Mucosa of descending colon (tissue), 3 donors: ENCODE measurements at places on chromosomes 6 and 20. TPM values are rescaled to one million over a fixed set of nuclear protein-coding genes. Genes with fewer than 3 reads are reported as not detected.

GSTA2 gene
- total RNA-seq, result 0.29 TPM

MYL9 gene
- 3,203 TPM for total RNA-seq

PDCD2 gene
- total RNA-seq, result 47.2 TPM

PTCHD4 gene
- not detected for total RNA-seq

PBOV1 gene
- total RNA-seq, result not detected

ADAT2 gene
- total RNA-seq, result 13.8 TPM

EYS gene
- 0.61 TPM for total RNA-seq

C20orf204 gene
- 1.8 TPM for total RNA-seq

LHFPL5 gene
- total RNA-seq, result not detected

DPPA5 gene
- not detected for total RNA-seq

SAPCD1 gene
- total RNA-seq, result 4.3 TPM

ZNF165 gene
- 3.9 TPM for total RNA-seq

CLVS2 gene
- 0.92 TPM for total RNA-seq

CLIC5 gene
- 149 TPM for total RNA-seq

GSTA1 gene
- total RNA-seq, result 1.1 TPM

RIPPLY2 gene
- not detected for total RNA-seq

CST2 gene
- total RNA-seq, result not detected

SIRPA gene
- total RNA-seq, result 24.4 TPM

ZNF318 gene
- 12.4 TPM for total RNA-seq

OR2H1 gene
- not detected for total RNA-seq

MAS1L gene
- not detected for total RNA-seq

DNAH8 gene
- 0.03 TPM for total RNA-seq

ATXN1 gene
- 30.4 TPM for total RNA-seq

RGS17 gene
- total RNA-seq, result 0.43 TPM

LY6G6D gene
- total RNA-seq, result not detected
